ENCODE measurements at places on chromosomes 3 and 15. TPM values are rescaled to one million over a fixed set of nuclear protein-coding genes. Genes with fewer than 3 reads are reported as not detected.

PTPN23 gene
- 6.3 TPM for polyA plus RNA-seq

CCRL2 gene
- 1.3 TPM for polyA plus RNA-seq

IGSF11 gene
- polyA plus RNA-seq: not detected

SPRED1 gene
- 0.18 TPM for polyA plus RNA-seq

SLC41A3 gene
- 28.7 TPM for polyA plus RNA-seq

DNA sequence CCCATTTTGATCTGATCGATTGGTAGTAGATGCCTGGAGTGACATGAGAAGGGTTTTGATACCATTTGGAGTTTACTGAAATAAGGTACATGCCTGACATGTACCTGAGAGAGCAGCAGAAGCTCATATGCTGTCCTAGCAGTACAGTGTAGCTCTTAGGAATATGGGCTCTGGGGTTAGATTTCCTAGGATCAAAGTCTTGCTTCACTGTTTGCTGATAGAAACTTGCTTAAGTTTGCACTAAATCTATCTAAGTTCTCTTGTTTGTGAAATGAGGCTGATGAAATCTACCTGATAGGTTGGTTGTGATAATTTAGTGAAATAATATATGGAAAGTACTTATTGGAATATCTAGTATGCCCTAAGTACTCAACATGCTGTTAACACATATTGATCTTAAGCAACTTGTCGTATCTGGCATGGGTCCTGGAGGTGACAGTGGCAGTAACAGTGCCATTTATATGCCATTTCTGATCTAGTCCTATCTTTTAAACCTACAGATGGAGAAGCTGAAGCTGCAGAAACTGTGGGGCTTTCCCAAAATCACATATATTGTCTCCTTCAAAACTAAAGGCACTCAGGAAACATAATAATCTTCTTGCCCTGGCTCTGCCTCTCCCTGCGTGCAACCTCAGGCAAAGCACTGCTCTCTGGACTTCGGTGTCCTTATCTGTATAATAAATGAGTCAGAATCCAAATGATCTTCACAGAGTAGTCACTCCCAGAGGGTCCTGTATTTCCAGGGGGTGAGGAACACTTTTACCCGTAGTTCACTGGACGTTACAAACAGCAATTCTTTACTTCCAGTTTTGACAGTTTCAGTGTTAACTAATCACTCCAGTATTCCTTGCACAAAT, 223.6 kb upstream of the SETMAR start:
- no peaks in the 10 kb centered on the region for H3K27me3 ChIP-seq
- H3K4me1 ChIP-seq: peaks cover 10% of the 10 kb centered on the region
- no peak overlapping the region for H3K4me3 ChIP-seq
- H3K36me3 ChIP-seq: no peaks in the 10 kb centered on the region

DNA sequence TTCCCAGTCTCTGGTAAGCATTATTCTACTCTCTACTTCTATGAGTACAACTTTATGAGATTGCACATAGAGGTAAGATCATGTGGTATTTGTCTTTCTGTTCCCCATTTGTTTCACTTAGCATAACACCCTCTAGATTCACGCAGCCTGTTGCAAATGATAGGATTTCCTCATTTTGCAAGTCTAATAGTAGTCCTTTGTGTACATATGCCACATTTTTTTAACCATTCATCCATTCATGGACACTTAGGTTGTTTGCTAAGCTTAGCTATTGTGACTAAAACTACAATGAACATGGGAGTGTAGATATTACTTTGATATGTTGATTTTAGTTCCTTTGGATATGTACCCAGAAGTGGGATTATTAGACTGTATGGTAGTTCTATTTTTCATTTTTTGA, 717.9 kb upstream of the ALCAM start:
- DNase-seq: no peak
- no peaks in the 10 kb centered on the region for H3K36me3 ChIP-seq
- no peaks in the 10 kb centered on the region for H3K4me1 ChIP-seq
- no peaks in the 10 kb centered on the region for H3K27me3 ChIP-seq
- H3K27ac ChIP-seq: no peak overlapping the region

- no peak overlapping the region for H3K27ac ChIP-seq
- no peak for DNase-seq
- no peaks in the 10 kb centered on the region for H3K4me1 ChIP-seq
- H3K36me3 ChIP-seq: no peaks in the 10 kb centered on the region
Measured at GRCh38 chr3:108493862-108494261, 16.5 kb downstream of the MYH15 start.

DNA sequence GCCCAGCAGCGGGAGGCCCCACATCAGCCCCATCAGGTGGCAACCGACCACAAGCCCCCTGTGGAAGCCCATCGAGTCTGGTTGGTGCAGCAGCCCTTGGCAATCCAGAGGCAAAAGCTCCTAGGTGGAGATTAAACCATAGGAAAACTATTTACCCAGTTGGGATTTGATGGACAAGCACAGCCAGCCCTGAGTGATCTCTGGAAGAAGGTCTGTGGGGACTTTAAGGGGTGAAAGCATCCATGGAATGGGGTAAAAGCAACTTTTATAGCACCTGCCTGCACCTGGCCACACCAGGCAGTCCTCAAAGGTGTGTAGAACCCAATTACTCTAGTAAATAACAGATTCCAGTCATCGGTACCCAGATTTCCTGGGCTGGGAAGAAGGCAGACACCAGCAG, 206.3 kb downstream of the IGSF11 start:
- H3K27ac ChIP-seq: no peak overlapping the region
- H3K4me1 ChIP-seq: no peaks in the 10 kb centered on the region
- no peaks in the 10 kb centered on the region for H3K36me3 ChIP-seq

DNA sequence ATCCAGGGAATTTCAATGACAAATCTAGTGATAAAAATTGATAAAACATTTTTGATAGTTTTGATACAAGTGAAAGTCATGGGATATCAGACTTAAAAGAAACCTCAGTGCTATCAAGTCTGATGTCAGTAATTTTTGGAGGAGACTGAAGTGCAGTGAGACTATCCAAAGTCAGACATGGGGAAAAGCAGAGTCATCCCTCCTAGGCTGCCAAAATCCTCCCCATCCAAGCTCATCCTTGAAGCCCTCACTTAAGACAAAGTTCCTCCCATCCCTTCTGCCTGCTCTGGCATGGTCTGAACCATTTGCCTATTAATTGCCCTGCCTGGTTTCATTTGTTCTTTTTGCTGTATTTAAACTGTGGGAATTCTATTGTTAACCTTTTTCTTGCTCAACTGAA, 456.9 kb upstream of the UBE2E2 start:
- H3K36me3 ChIP-seq: no peaks in the 10 kb centered on the region
- no peak overlapping the region for H3K27ac ChIP-seq
- H3K4me1 ChIP-seq: no peaks in the 10 kb centered on the region

DNA sequence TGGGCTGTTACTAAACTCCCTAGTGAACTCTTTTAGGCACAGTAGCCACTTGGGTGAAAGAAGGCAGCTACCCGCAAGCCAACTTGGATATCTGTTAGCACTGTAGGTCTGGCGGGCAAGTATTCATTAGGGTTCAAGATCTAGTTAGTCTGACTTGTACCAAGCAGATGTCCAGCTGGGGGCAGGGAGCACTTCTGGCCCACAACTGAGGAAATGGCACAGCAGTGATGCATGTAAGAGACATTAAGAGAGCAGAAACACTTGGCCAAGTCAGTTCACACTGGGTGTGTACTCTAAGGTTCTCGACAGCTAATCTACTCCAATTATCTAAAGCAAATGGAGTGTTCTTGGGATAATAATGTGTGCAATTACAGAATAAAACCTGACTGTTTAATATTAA, 131.7 kb downstream of the CTNNB1 start:
- DNase-seq: no peak
- H3K36me3 ChIP-seq: no peaks in the 10 kb centered on the region
- H3K4me1 ChIP-seq: peaks cover 6% of the 10 kb centered on the region
- H3K27ac ChIP-seq: no peak overlapping the region
- no peak overlapping the region for H3K4me3 ChIP-seq

- no peak overlapping the region for H3K4me3 ChIP-seq
- H3K27ac ChIP-seq: no peak overlapping the region
- no peaks in the 10 kb centered on the region for H3K27me3 ChIP-seq
- H3K36me3 ChIP-seq: peaks cover 25% of the 10 kb centered on the region
- DNase-seq: no peak
- H3K4me1 ChIP-seq: peaks cover 17% of the 10 kb centered on the region
Measured at GRCh38 chr3:149828390-149828789, 15.4 kb downstream of the RNF13 start.

GRCh38 chr3:194277786-194278130, 73.4 kb downstream of the CPN2 start:
- peaks cover 6% of the 10 kb centered on the region for H3K4me1 ChIP-seq
- peaks cover 63% of the 10 kb centered on the region for H3K27me3 ChIP-seq
- no peak overlapping the region for H3K27ac ChIP-seq
- H3K36me3 ChIP-seq: no peaks in the 10 kb centered on the region
- no peak overlapping the region for H3K4me3 ChIP-seq

- no peaks in the 10 kb centered on the region for H3K4me1 ChIP-seq
- H3K27ac ChIP-seq: no peak overlapping the region
- no peaks in the 10 kb centered on the region for H3K36me3 ChIP-seq
- H3K27me3 ChIP-seq: peaks cover 4% of the 10 kb centered on the region
Measured at GRCh38 chr3:32613183-32613582, 42.5 kb upstream of the DYNC1LI1 start.

- no peak for DNase-seq
- no peak overlapping the region for H3K27ac ChIP-seq
- no peak overlapping the region for H3K4me3 ChIP-seq
- H3K36me3 ChIP-seq: no peaks in the 10 kb centered on the region
- H3K4me1 ChIP-seq: peaks cover 47% of the 10 kb centered on the region
Measured at GRCh38 chr3:138199851-138200250, 12.8 kb downstream of the ARMC8 start.

DNA sequence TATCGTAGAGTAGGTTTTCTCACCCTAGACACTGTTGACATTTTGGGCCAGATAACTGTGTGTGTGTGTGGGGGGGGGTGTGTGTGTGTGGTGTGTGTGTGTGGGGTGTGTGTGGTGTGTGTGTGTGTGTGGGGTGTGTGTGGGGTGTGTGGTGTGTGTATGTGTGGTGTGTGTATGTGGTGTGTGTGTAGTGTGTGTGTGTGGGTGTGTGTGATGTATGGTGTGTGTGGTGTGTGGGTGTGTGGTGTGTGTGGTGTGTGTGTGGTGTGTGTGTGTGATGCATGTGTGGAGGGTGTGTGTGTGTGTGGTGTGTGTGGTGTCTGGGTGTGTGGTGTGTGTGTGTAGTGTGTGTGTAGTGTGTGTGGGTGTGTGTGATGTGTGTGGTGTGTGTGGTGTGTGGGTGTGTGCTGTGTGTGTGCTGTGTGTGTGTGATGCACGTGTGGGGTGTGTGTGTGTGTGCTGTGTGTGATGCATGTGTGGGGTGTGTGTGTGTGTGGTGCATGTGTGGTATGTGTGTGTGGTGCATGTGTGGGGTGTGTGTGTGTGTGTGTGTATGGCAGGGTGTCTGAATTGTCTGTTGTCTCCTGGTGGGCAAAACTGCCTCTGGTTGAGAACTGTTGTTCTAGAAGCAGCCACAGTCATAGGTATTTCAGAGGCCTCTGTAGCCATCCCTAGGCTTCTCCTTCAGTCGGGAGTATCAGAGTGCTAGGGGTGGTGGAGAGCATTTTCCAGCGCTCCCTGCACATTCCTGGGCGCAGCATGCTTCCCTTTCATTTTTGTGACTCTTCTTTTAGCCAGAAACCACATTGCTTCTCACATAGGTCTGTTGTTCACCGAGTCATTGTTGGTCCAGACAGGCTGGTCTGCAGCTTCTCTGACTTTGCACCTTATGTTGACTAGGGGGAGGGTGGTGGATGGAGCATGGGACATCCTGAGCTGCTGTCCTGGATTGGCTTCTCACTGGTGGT, 84.4 kb downstream of the THSD4 start:
- no peaks in the 10 kb centered on the region for H3K4me1 ChIP-seq
- no peak overlapping the region for H3K4me3 ChIP-seq
- H3K36me3 ChIP-seq: no peaks in the 10 kb centered on the region
- no peak for DNase-seq

DNA sequence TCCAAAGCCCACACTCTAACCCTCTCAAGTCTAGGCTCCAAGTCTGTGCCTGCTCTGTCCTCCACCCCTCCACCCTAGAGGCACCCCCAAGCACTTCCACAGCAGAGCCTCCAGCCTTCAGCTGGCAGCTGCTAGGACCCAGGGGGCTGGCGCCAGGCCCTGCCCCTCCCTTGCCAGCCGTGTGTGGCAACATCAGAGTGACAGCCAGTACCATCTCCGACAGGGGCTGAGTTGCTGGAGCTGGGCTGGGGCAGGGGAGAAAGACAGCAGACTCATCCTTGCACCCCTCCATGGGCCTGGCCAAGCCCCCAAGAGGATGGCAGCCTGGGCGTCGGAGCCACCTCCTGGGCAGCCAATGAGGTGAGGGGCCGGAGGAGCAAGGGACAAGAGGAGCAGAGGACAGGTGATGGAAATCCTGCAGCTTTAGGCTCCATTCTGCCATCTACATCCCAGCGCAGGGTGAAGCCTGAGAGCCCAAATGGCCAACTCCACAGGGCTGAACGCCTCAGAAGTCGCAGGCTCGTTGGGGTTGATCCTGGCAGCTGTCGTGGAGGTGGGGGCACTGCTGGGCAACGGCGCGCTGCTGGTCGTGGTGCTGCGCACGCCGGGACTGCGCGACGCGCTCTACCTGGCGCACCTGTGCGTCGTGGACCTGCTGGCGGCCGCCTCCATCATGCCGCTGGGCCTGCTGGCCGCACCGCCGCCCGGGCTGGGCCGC, at the start of gene GPR62:
Gene GPR62 (plus strand): TSS at position 207 of the 718 bp plus-strand sequence. CDS start 272 bp downstream, at position 479.
- H3K4me1 ChIP-seq: peaks cover 4% of the 10 kb centered on the region

- H3K27me3 ChIP-seq: no peaks in the 10 kb centered on the region
- no peak overlapping the region for H3K27ac ChIP-seq
- no peak for DNase-seq
- H3K4me3 ChIP-seq: no peak overlapping the region
- H3K36me3 ChIP-seq: no peaks in the 10 kb centered on the region
Measured at GRCh38 chr3:73727117-73727821, 102.5 kb upstream of the PDZRN3 start.

- no peak for DNase-seq
- no peak overlapping the region for H3K27ac ChIP-seq
- H3K27me3 ChIP-seq: no peaks in the 10 kb centered on the region
Measured at GRCh38 chr3:100871306-100871705, 121.9 kb downstream of the ABI3BP start.

DNA sequence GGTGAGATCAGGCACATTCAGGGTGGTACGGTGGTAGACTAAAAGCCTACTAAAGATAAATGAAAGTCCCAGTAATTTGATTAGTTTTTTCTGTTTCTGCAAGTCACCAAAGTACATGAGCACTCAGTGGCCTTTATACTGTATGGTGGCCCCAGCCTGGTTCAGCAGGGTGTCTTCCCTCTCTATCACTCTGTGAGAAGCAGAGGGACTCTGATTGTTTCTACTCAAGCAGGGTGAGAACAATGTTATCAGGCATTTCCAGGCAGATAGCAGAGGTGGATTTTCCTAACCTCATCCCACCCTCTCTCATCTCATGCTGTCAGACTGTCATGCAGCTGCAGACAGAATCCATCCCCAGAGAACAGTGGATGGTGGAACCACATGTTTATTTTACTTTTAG, 71.5 kb upstream of the BFSP2 start:
- H3K4me3 ChIP-seq: no peak overlapping the region
- H3K36me3 ChIP-seq: no peaks in the 10 kb centered on the region
- no peak overlapping the region for H3K27ac ChIP-seq
- no peaks in the 10 kb centered on the region for H3K4me1 ChIP-seq

DNA sequence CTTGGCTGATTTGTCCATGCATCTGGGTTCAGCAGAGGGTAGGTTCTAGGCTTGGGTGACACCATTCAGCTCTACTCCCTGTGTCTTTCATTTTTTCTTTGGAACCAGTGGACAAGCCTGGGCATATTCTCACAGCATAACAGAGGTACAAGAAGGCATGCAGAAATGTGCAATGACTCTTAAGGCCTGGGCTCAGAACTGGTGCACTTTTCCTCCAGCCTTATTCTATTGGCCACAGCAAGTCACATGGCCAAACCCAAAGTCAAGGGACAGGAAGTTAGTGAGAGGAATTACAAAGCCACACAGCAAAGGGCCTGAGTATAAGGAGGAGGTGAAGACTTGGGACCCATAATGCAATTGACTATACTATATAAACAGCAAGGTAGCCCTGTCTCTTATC, 200.9 kb upstream of the CTDSPL start:
- H3K36me3 ChIP-seq: no peaks in the 10 kb centered on the region
- no peak overlapping the region for H3K27ac ChIP-seq
- H3K4me3 ChIP-seq: no peak overlapping the region
- no peaks in the 10 kb centered on the region for H3K4me1 ChIP-seq
- H3K27me3 ChIP-seq: peaks cover 7% of the 10 kb centered on the region

Data from naive B cell (primary cell).